Heart right ventricle (tissue), 16 donors: ENCODE measurements at places on chromosomes 16 and 17. TPM values are rescaled to one million over a fixed set of nuclear protein-coding genes. Genes with fewer than 3 reads are reported as not detected.

GRCh38 chr16:78926723-78927210 lies 673.8 kb downstream of the MAF start:
- no peaks in the 10 kb centered on the region for H3K4me1 ChIP-seq
- H3K36me3 ChIP-seq, result no peaks in the 10 kb centered on the region
- H3K27ac ChIP-seq, result no peak overlapping the region
- DNase-seq, result no peak
- no peak overlapping the region for H3K4me3 ChIP-seq

DNA sequence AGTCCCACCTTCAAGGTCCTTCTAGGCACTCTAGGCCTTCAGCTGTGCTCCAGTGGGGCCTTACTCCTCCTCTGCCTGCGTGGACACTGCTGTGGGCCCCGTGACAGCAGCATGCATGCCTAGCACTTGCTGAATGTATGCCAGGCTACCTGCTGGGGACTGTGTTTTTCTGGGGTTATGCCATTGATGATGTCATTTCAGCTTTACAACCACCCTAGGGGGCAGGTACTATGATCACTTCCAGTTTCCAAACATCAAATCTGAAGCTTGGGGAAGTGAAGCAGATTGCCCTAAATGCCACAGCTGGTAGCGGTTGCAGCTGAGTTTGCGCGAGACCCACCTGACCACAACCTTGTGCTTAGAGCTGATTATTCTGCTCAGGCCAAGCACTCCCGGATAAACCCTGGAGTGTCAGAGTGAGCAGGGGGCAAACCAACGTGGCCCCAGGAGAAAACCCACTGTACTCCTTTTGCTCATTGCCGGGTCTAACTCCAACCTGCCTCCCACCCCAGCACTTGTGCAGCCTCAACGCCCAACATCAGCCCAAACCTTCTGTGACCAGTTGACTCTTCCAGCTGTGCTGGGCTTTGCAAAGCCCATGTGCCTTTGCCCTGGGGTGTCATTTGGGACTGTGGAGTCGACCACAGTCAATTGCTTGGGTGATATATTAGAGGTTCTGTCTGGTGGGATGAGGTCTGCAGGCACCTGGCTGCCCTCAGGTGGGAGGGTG lies 168.4 kb downstream of the ENGASE start:
- H3K27me3 ChIP-seq, result no peaks in the 10 kb centered on the region
- no peak overlapping the region for H3K4me3 ChIP-seq
- DNase-seq, result no peak

GRCh38 chr17:72978593-72979218 lies 113.8 kb downstream of the SLC39A11 start:
- peaks cover 7% of the 10 kb centered on the region for H3K4me1 ChIP-seq
- no peak overlapping the region for H3K27ac ChIP-seq
- H3K27me3 ChIP-seq, result no peaks in the 10 kb centered on the region
- no peaks in the 10 kb centered on the region for H3K36me3 ChIP-seq

- no peak overlapping the region for H3K4me3 ChIP-seq
- DNase-seq, result no peak
- H3K27ac ChIP-seq, result peak overlapping the region; percentile 77
Observed at GRCh38 chr16:84085773-84086172, 31.0 kb downstream of the MBTPS1 start.

DNA sequence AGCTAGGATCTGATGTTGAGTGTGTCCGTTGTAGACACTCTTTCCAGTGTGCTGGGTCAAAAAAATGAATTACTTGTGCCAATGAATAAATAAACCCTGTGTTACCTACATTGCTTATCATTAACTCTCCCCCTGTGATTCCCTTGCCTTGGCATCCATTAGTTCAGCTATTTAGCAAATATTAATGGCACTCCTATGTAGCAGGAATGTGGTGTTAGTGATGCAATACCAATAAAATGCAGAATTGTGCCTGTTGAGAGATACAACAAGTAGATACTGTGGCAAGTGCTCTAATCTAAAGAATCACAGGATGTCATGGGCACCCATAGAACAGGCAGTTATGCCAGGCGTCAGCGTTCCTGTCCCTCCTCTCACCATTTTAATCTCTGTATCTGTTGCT lies 343.2 kb downstream of the PMP22 start:
- no peaks in the 10 kb centered on the region for H3K36me3 ChIP-seq
- no peak overlapping the region for H3K4me3 ChIP-seq
- H3K27ac ChIP-seq, result no peak overlapping the region
- no peak for DNase-seq
- no peaks in the 10 kb centered on the region for H3K4me1 ChIP-seq
- no peaks in the 10 kb centered on the region for H3K27me3 ChIP-seq

GRCh38 chr17:38660097-38661025 lies 14.4 kb downstream of the EPOP start:
- peaks cover 24% of the 10 kb centered on the region for H3K27me3 ChIP-seq
- H3K36me3 ChIP-seq, result no peaks in the 10 kb centered on the region
- no peak for DNase-seq
- H3K4me3 ChIP-seq, result no peak overlapping the region
- no peak overlapping the region for H3K27ac ChIP-seq

DNA sequence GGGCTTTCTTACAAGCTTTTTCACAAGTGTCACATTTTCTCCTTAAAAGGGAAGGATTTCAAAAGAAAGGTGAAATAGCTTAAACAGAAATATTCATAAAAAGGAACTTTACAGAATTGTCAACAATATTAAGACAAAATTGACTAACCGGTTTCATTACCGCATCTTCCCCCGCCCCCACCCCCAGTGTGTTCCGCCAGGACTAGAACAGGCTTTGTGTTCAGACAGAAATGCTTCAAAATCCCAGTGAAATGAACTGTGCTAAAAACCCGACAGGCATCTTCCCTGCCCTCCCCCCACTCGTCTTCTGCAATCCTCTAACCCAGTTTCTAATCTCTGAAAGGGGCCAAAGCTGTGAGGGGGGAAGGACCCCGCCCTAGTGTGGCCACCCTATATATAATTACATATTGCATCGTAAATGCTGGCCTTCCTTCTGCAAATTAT lies 990 bp upstream of the ROGDI start:
- H3K36me3 ChIP-seq, result peaks cover 7% of the 10 kb centered on the region
- H3K27ac ChIP-seq, result peak overlapping the region; percentile 94
- DNase-seq, result no peak
- H3K27me3 ChIP-seq, result no peaks in the 10 kb centered on the region
- peaks cover 44% of the 10 kb centered on the region for H3K4me1 ChIP-seq

GRCh38 chr16:15484662-15485061 lies 50.3 kb downstream of the BMERB1 start:
- DNase-seq, result no peak
- peaks cover 5% of the 10 kb centered on the region for H3K4me1 ChIP-seq
- H3K36me3 ChIP-seq, result no peaks in the 10 kb centered on the region
- no peak overlapping the region for H3K4me3 ChIP-seq
- no peaks in the 10 kb centered on the region for H3K27me3 ChIP-seq

DNA sequence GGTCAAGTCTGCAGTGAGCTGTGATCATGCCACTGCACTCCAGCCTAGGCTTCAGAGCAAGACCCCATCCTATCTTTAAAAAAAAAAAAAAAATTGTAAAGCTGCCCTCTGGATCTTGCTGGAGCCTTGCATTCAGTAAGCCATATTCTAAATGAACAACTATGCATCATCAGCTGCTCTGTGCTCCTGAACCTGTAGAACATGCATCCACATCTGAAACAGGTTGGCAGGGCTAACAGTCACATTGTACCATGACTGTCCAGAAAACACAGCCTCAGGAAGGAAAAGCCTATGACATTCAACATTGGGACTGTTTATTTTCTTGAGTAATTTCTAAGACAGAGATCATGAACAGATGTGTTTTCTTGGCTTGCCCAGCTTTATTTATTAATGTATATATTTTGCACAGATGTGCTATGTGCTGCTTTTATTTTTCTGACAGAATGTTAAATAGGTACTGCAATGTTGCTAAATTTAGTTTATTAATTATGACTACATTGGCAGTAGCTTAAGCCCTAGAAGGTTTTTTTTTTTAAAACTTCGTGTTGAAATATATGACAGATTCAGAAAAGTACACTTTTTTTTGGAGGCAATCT lies 19.8 kb downstream of the ACSF2 start:
- H3K4me3 ChIP-seq, result no peak overlapping the region
- peaks cover 5% of the 10 kb centered on the region for H3K4me1 ChIP-seq
- no peaks in the 10 kb centered on the region for H3K27me3 ChIP-seq
- no peak overlapping the region for H3K27ac ChIP-seq

DNA sequence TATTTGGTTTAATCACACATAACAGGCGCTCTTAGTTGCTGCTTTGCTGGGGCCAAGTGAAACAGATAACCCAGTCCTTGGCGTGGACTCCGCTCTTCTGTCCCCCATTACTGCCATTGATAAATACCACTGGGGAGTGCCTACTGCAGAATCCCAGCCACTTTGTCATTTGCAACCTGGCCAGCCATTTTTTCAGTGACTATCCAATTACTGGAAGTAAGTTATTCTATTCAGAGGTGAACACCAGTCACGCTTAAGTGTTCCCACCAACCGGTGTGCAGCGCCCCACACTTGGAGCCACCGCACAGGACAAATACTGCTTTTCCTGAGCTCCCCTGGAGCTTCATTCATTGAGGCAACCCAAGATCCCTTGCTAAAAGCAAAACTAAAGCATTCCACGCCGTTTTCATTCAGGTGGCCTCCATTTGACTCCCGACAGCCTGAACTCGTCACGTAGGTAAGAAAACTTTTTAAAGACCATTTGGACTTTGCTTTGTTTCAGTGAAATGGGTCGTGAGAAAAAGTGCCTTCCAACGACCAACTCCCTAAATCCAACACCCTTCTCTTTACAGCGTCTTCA lies 1.8 kb downstream of the USP7 start:
- H3K27me3 ChIP-seq, result no peaks in the 10 kb centered on the region
- peaks cover 53% of the 10 kb centered on the region for H3K4me1 ChIP-seq
- H3K27ac ChIP-seq, result no peak overlapping the region
- DNase-seq, result no peak

- H3K4me3 ChIP-seq, result no peak overlapping the region
- H3K27me3 ChIP-seq, result peaks cover 42% of the 10 kb centered on the region
- no peaks in the 10 kb centered on the region for H3K36me3 ChIP-seq
Observed at GRCh38 chr16:23869052-23869451, 33.3 kb downstream of the PRKCB start.

GRCh38 chr17:38333635-38334295 lies 10.0 kb downstream of the GPR179 start:
- H3K4me1 ChIP-seq, result no peaks in the 10 kb centered on the region
- peaks cover 13% of the 10 kb centered on the region for H3K27me3 ChIP-seq
- H3K27ac ChIP-seq, result no peak overlapping the region
- H3K36me3 ChIP-seq, result no peaks in the 10 kb centered on the region

DNA sequence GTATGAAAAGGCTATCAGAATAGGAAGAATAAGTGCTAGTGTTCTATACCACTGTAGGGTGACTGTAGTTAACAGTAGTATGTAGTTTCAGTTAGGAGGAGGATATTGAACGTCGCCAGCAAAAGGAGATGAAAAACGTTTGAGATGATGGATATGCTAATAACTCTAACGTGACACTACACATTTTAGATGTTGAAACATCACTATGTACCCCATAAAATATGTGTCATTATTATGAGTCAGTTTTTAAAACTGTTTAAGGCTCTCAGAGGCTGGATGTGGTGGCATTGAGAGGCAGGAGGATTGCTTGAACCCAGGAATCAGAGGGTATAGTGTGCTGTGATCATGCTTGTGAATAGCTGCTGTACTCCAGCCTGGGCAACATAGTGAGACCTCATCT lies 31.8 kb downstream of the UBN1 start:
- no peak overlapping the region for H3K4me3 ChIP-seq
- peaks cover 11% of the 10 kb centered on the region for H3K4me1 ChIP-seq
- DNase-seq, result no peak
- H3K36me3 ChIP-seq, result peaks cover 21% of the 10 kb centered on the region
- H3K27ac ChIP-seq, result no peak overlapping the region

DNA sequence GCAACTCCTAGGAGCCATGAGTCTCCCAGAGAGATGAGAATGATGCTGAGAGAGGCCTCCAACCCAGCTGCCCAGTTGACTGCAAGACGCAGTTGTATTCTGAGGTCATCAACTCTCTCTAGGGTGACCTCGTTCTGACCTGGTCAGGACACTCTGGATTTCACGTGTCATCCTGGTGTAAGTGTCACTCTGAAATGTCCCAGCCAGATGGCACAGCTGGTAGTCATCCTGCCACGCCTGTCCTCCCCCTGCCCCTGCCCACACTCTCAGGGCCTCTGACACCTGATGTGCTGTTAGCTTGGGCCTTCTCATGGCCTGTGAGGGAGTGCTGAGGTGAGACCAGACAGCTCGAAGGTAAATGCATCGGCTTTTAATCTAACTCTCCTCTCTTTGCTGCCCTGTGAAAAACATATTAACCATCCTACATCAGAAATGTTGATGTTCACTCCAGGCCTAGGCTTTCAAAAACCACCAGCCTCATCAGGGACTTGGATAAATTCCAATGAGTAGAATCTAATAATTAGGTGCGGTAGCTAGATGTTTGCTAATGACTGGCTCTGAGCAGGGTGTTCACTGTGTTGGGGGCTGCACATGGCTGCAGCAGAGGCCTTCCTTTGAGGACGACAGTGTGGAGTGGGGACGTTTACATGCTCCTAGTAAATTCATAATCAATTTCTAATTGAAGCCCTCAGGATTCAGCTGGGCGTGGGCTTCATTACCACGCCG lies 13.8 kb downstream of the MLYCD start:
- H3K27ac ChIP-seq, result peak overlapping the region; percentile 71
- peak; percentile 45 for DNase-seq
- H3K27me3 ChIP-seq, result no peaks in the 10 kb centered on the region
- peaks cover 90% of the 10 kb centered on the region for H3K36me3 ChIP-seq
- H3K4me1 ChIP-seq, result peaks cover 13% of the 10 kb centered on the region

- no peaks in the 10 kb centered on the region for H3K27me3 ChIP-seq
- H3K36me3 ChIP-seq, result no peaks in the 10 kb centered on the region
- peaks cover 12% of the 10 kb centered on the region for H3K4me1 ChIP-seq
- DNase-seq, result no peak
- H3K27ac ChIP-seq, result peak overlapping the region; percentile 65
Observed at GRCh38 chr16:3348547-3349167, 7.0 kb upstream of the OR2C1 start.

- peak overlapping the region; percentile 81 for H3K27ac ChIP-seq
- H3K36me3 ChIP-seq, result no peaks in the 10 kb centered on the region
- H3K4me1 ChIP-seq, result peaks cover 16% of the 10 kb centered on the region
- H3K4me3 ChIP-seq, result no peak overlapping the region
- no peaks in the 10 kb centered on the region for H3K27me3 ChIP-seq
Observed at GRCh38 chr17:78144736-78145641, 1.2 kb upstream of the C17orf99 start.

- H3K4me1 ChIP-seq, result peaks cover 5% of the 10 kb centered on the region
- no peaks in the 10 kb centered on the region for H3K36me3 ChIP-seq
- peak; percentile 86 for DNase-seq
Observed at GRCh38 chr16:86865851-86866662, 287.7 kb downstream of the FOXL1 start.

GRCh38 chr16:85446951-85447692 lies 166.0 kb upstream of the GSE1 start:
- H3K27ac ChIP-seq, result no peak overlapping the region
- no peaks in the 10 kb centered on the region for H3K36me3 ChIP-seq
- no peak overlapping the region for H3K4me3 ChIP-seq
- DNase-seq, result no peak

CDH1 gene
- not detected for total RNA-seq

MYH1 gene
- not detected for total RNA-seq

KRT28 gene
- total RNA-seq, result not detected

LPO gene
- not detected for total RNA-seq

SLC5A11 gene
- total RNA-seq, result not detected
